Stimulated activated CD4-positive, alpha-beta T cell treated with anti-CD3 and anti-CD28 coated beads, Interleukin-1b, Interleukin-23, amount 100 ng/mL, for 1 hour (primary cell): ENCODE measurements at places on chromosomes 12 and 14.

DNA sequence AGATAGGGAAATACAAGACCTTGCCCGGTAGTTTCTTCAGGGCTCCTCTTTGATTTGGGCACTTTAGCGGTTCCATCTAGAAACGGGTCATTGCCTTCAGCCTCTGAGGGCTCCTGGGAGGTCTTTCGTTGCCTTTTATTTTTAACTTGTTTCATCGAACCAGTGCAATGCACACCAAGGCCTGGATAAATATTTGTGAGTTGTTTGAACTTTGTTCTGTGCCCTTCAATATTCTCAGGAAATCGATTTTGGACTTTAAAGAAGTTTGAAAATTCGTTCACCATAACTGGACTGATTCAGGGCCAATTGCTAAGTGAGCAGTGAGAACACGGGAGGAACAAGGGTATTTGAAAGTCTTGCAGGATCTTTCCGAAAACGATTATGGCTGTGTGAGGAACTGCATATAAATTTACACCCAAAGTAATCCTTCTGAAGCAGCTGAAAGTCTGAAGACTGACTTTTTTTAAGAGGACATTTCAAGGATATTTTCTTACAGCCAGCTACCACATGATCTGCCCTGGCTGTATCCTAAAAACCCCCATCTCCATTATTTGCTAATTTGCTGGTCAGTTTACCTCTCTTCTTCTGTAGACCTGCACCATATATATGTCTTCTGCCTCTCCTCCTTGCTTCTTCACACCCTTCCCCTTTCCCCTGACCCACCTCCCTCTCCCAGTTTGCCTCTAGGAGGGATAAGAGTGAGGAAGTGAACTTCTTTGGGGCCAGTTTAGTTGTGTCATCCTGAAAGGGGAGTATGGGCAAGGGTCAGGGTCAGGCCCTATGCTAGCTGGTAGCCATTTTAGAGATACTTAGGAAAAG is 8.0 kb downstream of the DUSP6 start:
- DNase-seq, result no peak

GRCh38 chr14:68523989-68524725 is 268.7 kb downstream of the ZFP36L1 start:
- no peak for DNase-seq

GRCh38 chr14:75871181-75871880 is 110.5 kb downstream of the TGFB3 start:
- DNase-seq, result no peak

DNA sequence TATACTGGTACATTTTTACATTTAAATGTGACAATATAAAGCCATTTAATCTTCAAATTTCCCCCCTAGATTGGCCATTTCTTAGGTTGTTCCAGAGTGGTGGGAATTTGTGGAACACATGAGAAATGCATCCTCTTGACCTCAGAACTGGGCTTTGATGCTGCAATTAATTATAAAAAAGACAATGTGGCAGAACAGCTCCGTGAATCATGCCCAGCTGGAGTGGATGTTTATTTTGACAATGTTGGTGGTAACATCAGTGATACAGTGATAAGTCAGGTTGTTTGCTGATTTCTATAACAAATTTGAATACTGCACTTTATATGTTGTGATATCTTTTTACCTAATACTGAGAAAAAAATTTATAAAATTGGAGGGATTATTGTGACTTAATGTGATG is 7.6 kb upstream of the ZNF410 start:
- DNase-seq, result no peak

DNA sequence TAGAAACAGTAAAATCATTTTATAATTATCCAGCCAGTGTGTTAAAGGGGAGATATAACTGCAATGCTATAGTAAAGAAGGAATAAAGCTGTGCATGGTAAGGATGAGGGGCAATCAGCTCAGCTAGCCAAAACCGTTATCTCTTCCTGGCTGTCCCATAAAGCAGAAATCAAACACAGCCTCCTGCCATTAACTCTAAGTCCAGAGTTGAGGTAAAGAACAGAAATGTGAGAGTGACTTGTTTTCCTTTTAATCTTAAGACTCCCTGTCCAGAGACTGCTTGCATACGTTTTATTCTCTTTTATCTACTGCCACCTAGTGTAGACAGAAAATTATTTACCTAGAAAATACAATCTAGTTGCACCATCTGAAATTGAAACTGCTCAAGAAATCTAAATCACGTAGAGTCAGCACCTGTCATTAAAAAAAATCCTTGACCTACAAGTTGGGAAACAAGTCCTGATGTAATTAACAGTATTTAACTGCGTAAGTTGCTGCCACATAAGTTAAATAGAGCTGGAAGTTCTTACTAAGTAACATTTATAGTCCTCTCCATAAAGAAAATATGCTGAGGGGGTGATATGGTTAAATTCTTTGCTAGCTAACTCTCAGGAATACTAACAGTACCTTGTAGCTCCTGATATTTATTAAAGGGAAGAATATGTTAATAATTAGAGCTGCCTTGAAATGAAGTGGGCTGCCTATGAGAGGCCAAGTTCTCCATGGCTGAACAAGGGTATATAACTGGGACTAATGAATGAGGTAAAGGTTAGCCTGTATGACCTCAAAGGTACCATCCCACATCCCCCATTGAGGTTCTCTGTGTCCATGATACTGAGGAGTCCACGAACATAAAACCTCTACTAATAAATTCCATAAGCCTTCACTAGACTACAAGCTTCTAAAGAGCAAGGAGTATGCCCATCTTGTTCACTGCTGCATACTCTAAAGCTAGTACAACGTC is 62.7 kb downstream of the GALNT4 start:
- no peak for DNase-seq

DNA sequence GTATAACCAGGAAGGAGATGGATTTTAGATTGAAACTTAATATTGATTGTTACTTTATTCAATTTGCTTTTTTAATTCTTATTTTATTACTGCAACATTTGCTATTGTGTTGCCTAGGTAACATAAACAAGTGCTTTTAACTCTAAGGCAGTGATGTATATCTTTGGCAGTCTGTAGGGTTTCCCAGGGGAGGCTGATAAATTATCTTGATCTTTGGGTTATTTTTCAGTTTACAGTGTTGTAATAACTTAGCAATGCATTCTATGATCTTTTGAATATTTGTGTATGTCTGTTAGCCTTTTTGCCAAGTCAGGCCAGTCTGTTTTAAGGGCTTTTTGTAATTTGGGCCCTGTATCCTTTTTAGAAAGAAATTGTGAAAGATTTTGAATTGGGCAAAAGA is 7.8 kb upstream of the DTD2 start:
- no peak for DNase-seq
